Activated CD4-positive, alpha-beta memory T cell treated with anti-CD3 and anti-CD28 coated beads for 36 hours (primary cell): ENCODE measurements at places on chromosomes 3 and 15. TPM values are rescaled to one million over a fixed set of nuclear protein-coding genes. Genes with fewer than 3 reads are reported as not detected.

GOLGA8J gene
- total RNA-seq: not detected

TF gene
- 0.67 TPM for total RNA-seq

ALDH1L1 gene
- total RNA-seq: not detected

RASL12 gene
- not detected for total RNA-seq

DNA sequence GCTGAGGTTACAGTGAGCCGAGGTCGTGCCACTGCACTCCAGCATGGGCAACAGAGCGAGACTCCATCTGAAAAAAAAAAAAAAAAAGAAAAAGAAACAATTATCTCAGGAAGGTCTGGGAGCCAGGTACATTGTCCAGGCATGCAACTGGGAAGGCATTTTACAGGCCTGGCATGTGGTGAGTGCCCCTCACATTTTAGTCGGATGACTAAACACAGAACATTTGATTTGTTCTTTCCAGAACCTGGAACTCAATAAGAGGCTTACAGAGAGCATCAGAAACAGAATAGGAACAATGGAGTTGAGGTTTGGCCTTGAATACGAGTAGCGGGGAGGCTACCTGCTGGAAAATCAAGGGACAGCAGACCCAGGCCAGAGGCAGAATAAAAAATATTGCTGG, 33.7 kb upstream of the IGF1R start:
- H3K27me3 ChIP-seq: peaks cover 8% of the 10 kb centered on the region
- no peak overlapping the region for H3K4me3 ChIP-seq
- H3K36me3 ChIP-seq: no peaks in the 10 kb centered on the region
- H3K27ac ChIP-seq: no peak overlapping the region
- no peaks in the 10 kb centered on the region for H3K4me1 ChIP-seq

- DNase-seq: no peak
- no peaks in the 10 kb centered on the region for H3K4me1 ChIP-seq
- no peak overlapping the region for H3K27ac ChIP-seq
- H3K4me3 ChIP-seq: no peak overlapping the region
Measured at GRCh38 chr15:48520376-48521155, 124.9 kb downstream of the FBN1 start.

GRCh38 chr3:46934498-46935167, 41.9 kb downstream of the CCDC12 start:
- H3K27ac ChIP-seq: peak overlapping the region; percentile 24
- no peaks in the 10 kb centered on the region for H3K27me3 ChIP-seq
- H3K4me1 ChIP-seq: peaks cover 47% of the 10 kb centered on the region

DNA sequence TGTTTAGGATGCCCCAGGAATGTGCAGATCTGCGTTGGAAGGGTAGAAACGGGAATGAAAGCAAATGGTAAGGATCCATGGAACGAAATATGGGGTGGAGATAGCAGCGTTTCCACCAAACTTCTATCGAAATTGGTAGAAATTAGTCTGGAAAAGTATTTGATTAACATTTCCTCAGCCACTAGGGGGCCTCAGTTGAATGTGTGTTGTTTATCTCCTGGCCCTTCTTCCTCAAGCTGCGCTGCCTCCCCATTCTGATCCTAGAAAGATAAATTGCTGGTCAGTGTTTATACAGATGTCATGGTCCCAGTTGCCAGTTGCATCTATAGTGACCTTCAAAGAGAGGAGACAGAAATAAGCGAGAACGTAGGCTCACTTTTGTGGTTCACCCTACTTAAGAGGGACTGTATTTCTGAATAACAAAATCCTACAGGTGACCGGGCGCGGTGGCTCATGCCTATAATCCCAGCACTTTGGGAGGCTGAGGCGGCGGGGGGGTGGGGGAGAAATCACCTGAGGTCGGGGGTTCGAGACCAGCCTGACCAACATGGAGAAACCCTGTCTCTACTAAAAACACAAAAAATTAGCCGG, 457.1 kb downstream of the SQOR start:
- no peaks in the 10 kb centered on the region for H3K36me3 ChIP-seq
- H3K4me1 ChIP-seq: no peaks in the 10 kb centered on the region
- DNase-seq: no peak
- H3K27ac ChIP-seq: no peak overlapping the region
- no peaks in the 10 kb centered on the region for H3K27me3 ChIP-seq
- H3K4me3 ChIP-seq: no peak overlapping the region

GRCh38 chr3:48851407-48851806, 3.7 kb upstream of the PRKAR2A start:
- no peak for DNase-seq
- H3K27me3 ChIP-seq: no peaks in the 10 kb centered on the region
- H3K36me3 ChIP-seq: no peaks in the 10 kb centered on the region
- no peak overlapping the region for H3K27ac ChIP-seq

- DNase-seq: no peak
- H3K4me3 ChIP-seq: no peak overlapping the region
- H3K4me1 ChIP-seq: no peaks in the 10 kb centered on the region
Measured at GRCh38 chr3:133230195-133230594, 169.7 kb upstream of the BFSP2 start.

DNA sequence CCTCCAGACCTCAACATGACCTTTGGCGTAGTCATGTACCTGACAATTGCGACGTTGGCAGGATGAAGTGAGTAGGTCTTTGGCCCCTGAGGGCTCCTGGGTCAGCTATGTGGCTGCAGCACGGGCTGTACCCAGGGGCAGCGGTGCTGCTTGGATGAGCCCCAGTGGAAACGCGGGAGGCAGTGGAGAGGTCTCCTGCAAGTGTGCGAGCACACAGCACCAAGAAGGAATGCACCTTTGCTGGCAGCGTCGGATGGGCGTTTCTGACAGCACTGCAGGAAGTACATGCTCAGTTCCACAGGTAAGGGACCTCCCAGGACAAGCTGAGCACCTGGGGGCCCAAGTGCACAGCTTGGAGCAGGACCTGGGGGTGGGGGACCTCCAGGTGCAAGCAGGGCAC, 67.4 kb upstream of the UNC13C start:
- no peak for DNase-seq
- H3K4me1 ChIP-seq: no peaks in the 10 kb centered on the region
- no peaks in the 10 kb centered on the region for H3K36me3 ChIP-seq
- H3K4me3 ChIP-seq: no peak overlapping the region
- H3K27ac ChIP-seq: no peak overlapping the region

- peaks cover 2% of the 10 kb centered on the region for H3K36me3 ChIP-seq
- no peaks in the 10 kb centered on the region for H3K27me3 ChIP-seq
- no peak for DNase-seq
- no peak overlapping the region for H3K4me3 ChIP-seq
Measured at GRCh38 chr15:100140527-100141308, 201.1 kb downstream of the ADAMTS17 start.
